Activated CD4-positive, alpha-beta T cell treated with anti-CD3 and anti-CD28 coated beads, Interleukin-2, amount 50 U/mL, for 24 hours (primary cell): ENCODE measurements at places on chromosomes 3 and 15.

DNA sequence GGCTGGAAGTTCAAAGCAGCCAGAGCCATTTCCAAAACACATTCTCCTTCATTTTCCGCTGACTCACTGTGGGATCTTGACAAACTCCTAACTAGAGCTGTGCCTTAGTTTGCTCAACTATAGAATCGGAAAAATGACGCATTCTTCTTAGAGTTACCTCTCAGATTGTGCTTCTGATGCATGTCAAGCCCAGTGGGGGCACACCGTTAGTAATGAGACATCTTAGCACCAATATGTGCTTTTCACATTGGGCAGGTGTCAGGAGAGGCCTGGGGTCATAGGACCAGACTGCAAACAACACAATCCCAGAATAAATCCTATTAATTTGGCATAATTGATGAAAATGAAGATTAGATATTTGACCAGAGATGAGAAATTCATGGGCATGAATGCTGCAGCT is 71.3 kb upstream of the UBE3A start:
- no peak for DNase-seq

GRCh38 chr15:45796433-45796832 is 161.6 kb downstream of the SQOR start:
- no peak for DNase-seq

GRCh38 chr15:36502509-36502908 is 76.9 kb upstream of the CDIN1 start:
- no peak for DNase-seq

DNA sequence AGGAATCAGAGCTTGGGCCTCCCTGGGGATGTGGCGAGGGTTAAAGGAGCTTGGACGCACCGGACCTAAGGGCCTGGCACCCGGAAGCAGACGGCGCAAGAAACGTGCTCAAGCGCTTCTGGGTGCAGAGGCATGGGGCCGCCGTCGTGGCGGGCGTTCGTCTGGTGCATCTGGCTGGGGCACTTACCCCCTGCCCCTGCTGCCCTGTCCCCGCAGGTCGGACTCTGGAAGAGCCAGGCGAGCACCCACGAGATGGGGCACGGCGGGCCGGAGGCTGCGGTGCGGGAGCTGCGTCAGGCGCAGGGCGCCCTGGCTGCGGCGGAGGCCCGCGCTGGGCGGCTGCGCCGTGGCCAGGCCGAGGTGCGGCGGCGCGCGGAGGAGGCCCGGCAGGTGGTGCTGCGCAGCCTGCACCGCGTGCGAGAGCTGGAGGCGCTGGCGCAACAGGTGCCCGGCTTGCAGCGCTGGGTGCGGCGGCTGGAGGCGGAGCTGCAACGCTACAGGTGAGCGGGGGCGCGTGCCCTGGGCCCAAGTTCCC is 2.5 kb downstream of the EFCC1 start:
- no peak for DNase-seq

GRCh38 chr3:180142041-180142440 is 105.3 kb upstream of the PEX5L start:
- DNase-seq = no peak

DNA sequence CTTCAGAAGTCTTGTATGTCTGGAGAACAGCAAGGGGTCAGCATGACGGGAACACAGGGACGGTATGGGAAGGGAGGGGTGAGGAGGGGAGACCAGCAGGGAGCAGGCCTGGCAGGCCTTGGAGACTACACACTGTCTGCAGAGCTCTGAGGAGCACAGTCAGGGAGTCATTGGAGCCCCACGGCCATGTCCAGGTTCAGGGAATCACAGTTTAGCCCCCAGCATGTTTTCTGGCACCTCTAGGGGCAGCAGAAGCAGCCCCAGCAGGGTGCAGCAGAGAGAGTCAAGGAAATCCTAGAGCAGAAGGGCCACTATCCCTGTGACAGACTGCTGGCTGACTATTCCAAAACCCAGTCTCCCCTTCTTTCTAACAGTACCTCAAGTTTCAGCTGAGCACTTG is 3.2 kb downstream of the LAMP3 start:
- no peak for DNase-seq

- DNase-seq = no peak
These were observed 50.0 kb downstream of the DNAJB8 start for GRCh38 chr3:128416578-128417211.

- no peak for DNase-seq
These were observed 41.1 kb downstream of the TTBK2 start for GRCh38 chr15:42879443-42879842.

DNA sequence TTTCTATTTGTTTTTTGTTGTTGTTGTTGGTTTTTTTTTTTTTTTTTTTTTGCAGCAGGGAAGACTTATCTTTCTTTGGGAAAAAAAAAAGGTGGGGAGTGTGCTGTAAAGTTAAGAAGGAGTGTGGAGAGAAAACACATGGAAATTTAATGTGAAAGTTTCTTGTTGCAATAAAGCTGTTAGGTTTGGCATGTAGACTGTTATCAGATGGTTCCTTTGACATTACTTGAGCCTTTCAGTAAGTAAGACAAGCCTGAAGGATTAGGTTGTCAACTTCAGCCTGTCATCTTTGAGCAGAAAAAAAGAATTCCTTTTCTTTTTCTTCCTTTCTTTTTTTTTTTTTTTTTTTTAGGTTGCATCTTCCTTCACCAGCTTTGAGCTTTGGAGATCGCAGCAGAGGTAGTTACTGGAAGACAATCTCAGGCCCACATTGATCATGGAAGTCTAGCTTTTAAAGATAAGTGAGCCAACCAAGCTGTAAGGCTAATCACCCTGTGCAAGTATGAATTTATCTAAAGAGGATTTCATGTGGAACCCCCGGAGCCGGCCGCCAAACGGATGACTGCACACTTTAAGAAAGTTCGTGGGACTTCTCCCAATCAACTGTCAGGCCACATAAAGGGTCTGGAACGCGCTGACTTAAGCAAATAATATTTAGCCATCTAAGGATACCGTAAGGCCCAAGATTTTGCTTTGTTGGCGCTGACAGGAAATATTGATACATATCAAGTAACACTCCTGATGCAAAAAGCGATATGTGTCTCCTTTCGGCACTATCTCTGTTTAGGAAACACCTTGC is 1040.1 kb upstream of the NR2F2 start:
- DNase-seq = no peak

GRCh38 chr15:71146580-71146982 is 31.3 kb downstream of the THSD4 start:
- DNase-seq = no peak

GRCh38 chr3:122559906-122560305 is 4.2 kb downstream of the PARP9 start:
- no peak for DNase-seq

DNA sequence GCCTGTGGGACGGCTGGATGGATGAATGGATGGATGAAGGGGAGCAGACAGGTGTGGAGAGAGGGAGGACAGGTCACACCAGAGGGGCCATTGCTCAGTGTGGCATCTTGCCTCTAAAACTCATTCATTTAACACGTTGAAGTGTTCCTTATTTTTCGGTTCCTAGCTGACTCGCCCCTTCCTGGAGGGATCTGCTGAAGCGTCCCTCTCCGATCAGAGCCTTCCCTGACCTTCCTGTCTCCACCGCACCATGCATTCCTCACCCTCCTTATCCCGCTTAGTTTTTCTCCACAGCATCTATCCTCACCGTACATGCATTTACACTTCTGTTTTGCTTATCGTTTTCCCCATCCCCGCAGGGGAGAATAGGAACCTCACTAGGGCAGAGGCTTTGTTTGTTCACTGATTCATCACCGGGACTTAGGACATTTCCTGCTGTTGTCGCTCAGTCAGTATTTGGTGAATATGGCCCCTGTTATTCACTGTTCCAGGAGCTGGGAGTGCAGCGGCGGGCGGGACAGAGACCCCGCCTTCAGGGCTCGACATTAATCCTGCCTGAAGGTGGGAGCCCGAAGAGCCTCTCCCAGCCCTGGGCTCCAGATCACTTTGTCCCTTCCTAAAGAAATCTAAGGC is 32.0 kb downstream of the FOXL2 start:
- DNase-seq = no peak

DNA sequence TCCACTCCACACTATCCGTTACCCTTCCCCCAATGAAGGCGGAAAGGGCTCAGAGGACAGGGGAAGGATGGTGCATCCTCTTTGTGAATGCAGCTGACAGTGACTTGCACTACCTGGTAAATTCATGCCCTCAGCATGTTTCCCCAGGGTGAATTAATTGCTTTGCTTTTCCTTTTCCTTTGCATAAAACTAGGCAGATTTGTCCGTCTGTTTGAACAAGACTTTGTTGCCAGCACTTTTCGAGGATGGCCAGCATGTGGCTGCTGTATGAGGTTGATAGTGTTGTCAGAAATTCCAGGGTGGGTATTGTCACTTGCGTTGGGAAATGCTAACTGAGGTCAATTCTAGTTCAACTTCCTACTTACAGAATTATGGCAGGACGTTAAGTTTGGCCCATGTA is 79.0 kb upstream of the RARB start:
- DNase-seq = no peak

- DNase-seq = no peak
These were observed 20.8 kb downstream of the FAM3D start for GRCh38 chr3:58645726-58646125.
